Fibroblast of the aortic adventitia (primary cell): ENCODE measurements at places on chromosomes 3 and 15. TPM values are rescaled to one million over a fixed set of nuclear protein-coding genes. Genes with fewer than 3 reads are reported as not detected.

Gene NUSAP1
- 21.3 and 85.8 TPM in 2 replicates for total RNA-seq

Gene SLC22A13
- total RNA-seq: 0.45 TPM in 1 of 2 replicates, not detected in the other

Gene TLR9
- not detected in 2 replicates for total RNA-seq

Gene BMF
- 2.3 and 10.6 TPM in 2 replicates for total RNA-seq

Gene SLC12A8
- total RNA-seq: 13.4 and 15.5 TPM in 2 replicates

Gene TMEM40
- not detected in 2 replicates for total RNA-seq

Gene SLC28A1
- not detected in 2 replicates for total RNA-seq

Gene CCDC54
- total RNA-seq: not detected in 2 replicates

Gene RASGRP1
- total RNA-seq: 0.09 TPM in 1 of 2 replicates, not detected in the other

Gene NR1D2
- 53.0 and 77.3 TPM in 2 replicates for total RNA-seq

Gene SKOR1
- 0.08 and 0.09 TPM in 2 replicates for total RNA-seq

Gene GOLGA8R
- total RNA-seq: 0.33 and 2.3 TPM in 2 replicates

Gene TMIE
- not detected in 2 replicates for total RNA-seq

Gene SNTN
- total RNA-seq: not detected in 2 replicates

Gene GRIP2
- 0.90 TPM in 2 replicates for total RNA-seq

Gene TMEM89
- total RNA-seq: not detected in 2 replicates

Gene OXTR
- total RNA-seq: 6.1 and 7.0 TPM in 2 replicates

Gene ECT2
- 13.1 and 70.8 TPM in 2 replicates for total RNA-seq

Gene PLA2G4D
- not detected in 2 replicates for total RNA-seq

Gene EIF4E3
- 2.2 and 2.3 TPM in 2 replicates for total RNA-seq

Gene RBP2
- total RNA-seq: not detected in 2 replicates

Gene SLC15A2
- total RNA-seq: 0.18 and 0.25 TPM in 2 replicates

Gene WNT5A
- total RNA-seq: 5.8 and 42.4 TPM in 2 replicates

Gene ARNT2
- 9.4 and 12.7 TPM in 2 replicates for total RNA-seq

Gene NECTIN3
- 30.4 and 53.9 TPM in 2 replicates for total RNA-seq

Gene AHSG
- not detected in 2 replicates for total RNA-seq

Gene CCDC39
- total RNA-seq: 0.27 and 8.1 TPM in 2 replicates

Gene BRPF1
- total RNA-seq: 7.8 and 13.9 TPM in 2 replicates

Gene SLC51A
- not detected in 2 replicates for total RNA-seq

Gene MINAR1
- total RNA-seq: 0.98 and 1.7 TPM in 2 replicates

Gene KNG1
- not detected in 2 replicates for total RNA-seq

Gene GUCA1C
- not detected in 2 replicates for total RNA-seq

Gene AGTR1
- total RNA-seq: 2.4 and 3.2 TPM in 2 replicates

Gene PPP2R3A
- total RNA-seq: 16.1 and 17.9 TPM in 2 replicates

Gene CILP
- under 0.01 and 0.16 TPM in 2 replicates for total RNA-seq

Gene CFAP20DC
- total RNA-seq: 1.3 and 7.3 TPM in 2 replicates

Gene GPR156
- total RNA-seq: 0.90 and 4.0 TPM in 2 replicates

Gene CHRFAM7A
- 0.16 and 0.72 TPM in 2 replicates for total RNA-seq

Gene PLS1
- 0.99 and 2.0 TPM in 2 replicates for total RNA-seq

Gene DNAJA4
- total RNA-seq: 0.65 and 2.3 TPM in 2 replicates

Gene FBXL2
- total RNA-seq: 5.1 and 9.7 TPM in 2 replicates

Gene ETV5
- total RNA-seq: 22.7 and 78.8 TPM in 2 replicates
